ENCODE measurements at places on chromosomes 3 and 15. TPM values are rescaled to one million over a fixed set of nuclear protein-coding genes. Genes with fewer than 3 reads are reported as not detected.
A peak's percentile ranks its signal among the peaks of the same experiment; 100 is the strongest.

DNA sequence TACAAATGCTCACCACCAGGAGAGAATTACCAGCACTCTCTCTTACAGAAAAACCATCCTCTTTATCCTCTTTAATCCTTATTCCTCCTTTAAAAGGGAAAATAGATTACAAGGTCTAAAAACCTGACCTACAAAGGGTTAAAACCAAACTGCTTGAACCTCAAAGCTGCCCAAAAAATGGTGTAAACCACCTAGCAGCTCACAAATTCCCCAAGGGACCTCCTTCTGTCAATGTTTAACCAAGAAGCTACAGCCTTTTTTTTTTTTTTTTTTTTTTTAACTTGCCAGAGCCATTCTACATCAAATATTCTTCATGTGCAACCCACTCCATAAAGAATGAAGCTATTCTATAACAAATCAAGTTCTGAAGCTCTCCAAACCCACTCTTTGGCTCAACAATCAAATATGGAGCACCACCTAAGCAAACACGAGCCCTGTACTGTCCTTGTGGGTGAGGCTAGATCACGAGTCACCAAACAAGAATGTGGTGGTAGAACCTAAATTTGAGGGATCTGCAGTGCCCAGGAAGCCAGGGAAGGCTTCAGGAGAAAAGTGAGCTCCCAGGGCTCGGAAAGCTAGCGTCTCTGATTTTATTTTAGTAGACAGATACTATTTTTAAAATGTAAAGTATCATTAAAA, 20.1 kb downstream of the OSBPL10 start:
- no peak for DNase-seq

DNA sequence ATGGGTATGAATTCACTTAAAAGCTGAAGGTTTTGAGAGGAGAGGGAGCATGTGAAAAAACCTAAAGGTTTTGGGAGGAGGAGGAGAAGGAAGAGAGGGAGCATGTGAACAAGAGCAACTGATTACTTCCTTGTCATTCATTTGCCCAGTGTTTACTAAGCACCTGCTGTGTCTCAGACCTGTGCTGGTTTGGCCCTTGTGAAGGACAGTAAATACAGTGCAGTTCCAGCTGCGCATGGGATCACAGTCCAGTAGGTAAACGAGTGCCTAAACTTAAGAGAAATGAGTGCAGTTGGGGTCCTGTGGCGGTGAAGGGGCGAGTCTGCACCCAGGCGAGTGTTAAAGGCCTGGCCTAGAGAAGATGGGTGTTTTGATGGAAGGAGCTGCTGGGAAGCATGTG, 38.6 kb downstream of the IGF1R start:
- DNase-seq, result no peak

- no peak for DNase-seq
Measured at GRCh38 chr15:59539799-59540198, 71.8 kb upstream of the GCNT3 start.

GRCh38 chr15:28246605-28247004, 75.4 kb downstream of the HERC2 start:
- DNase-seq, result no peak

DNA sequence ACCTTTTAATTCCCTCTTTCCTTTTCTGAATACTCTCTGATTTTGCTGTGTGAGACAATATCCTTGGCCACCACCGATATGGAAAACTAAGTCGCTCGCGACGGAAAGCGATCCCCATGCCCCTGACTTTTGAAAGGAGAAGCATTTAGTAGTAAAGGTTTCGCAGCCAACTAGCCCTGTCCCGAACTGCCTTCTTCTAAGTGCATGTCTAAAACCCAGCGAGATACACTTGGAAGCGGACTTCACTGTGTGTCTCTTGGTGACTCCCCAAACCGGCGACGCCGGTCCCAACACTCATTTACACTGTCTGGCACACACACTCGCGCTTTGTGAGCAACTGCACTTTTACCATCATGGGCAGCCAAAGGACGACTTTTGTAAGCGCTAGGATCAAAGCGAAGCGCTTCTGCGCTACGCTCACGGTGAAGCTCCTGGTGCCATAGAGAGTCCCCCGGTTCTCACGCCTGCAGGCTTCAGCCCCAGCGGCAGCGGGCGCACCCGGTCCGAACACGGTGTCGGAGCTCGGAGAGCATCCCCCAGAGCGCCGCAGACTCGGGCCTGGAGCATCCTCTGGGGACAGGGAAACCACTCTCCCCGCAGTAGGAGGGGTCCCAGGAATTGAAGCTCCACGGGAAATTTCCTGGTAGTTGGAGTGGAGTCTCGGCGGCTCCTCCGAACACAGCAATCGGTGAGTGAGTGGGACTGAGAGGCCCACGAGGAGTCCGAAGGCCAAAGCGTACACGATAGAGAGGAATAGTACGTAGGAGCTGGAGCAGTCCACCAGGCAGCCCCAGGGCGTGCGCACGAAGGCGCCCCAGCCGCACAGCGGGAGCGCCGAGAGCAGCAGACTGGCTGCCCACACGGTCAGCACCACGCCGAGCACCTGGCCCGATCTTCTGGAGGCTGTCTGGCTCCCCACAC, 1.4 kb downstream of the GPR149 start:
- DNase-seq, result peak; percentile 79

DNA sequence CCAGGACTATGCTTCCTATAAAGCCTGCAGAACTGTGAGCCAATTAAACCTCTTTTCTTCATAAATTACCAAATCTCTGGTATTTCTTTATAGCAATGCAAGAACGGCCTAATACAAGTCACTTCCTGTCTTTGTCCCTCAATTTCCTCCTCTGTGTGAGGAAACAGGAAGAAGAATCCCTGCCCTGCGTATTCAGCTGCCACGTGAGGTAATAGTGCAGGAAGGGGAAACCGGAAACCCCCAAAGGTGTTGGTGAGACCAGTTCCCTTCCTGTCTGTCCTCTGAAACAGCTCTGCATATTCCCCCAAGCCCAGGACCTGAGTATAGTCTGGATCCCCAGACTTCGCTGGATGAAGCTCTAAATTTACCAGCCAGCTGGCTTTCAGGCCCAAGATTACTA, 18.1 kb upstream of the PTPN23 start:
- peak; percentile 5 for DNase-seq

Gene CFAP20DC
- total RNA-seq, result 0.65 TPM

- no peak for DNase-seq
Measured at GRCh38 chr15:54364961-54365360, 386.7 kb downstream of the UNC13C start.

GRCh38 chr3:57910990-57911389, 97.2 kb upstream of the FLNB start:
- no peak for DNase-seq

GRCh38 chr3:147414390-147415138, 5.4 kb downstream of the ZIC1 start:
- no peak for DNase-seq

Gene ZPLD1
- 12.3 TPM for total RNA-seq

GRCh38 chr3:184354121-184354728, 7.2 kb downstream of the CLCN2 start:
- peak; percentile 87 for DNase-seq

DNA sequence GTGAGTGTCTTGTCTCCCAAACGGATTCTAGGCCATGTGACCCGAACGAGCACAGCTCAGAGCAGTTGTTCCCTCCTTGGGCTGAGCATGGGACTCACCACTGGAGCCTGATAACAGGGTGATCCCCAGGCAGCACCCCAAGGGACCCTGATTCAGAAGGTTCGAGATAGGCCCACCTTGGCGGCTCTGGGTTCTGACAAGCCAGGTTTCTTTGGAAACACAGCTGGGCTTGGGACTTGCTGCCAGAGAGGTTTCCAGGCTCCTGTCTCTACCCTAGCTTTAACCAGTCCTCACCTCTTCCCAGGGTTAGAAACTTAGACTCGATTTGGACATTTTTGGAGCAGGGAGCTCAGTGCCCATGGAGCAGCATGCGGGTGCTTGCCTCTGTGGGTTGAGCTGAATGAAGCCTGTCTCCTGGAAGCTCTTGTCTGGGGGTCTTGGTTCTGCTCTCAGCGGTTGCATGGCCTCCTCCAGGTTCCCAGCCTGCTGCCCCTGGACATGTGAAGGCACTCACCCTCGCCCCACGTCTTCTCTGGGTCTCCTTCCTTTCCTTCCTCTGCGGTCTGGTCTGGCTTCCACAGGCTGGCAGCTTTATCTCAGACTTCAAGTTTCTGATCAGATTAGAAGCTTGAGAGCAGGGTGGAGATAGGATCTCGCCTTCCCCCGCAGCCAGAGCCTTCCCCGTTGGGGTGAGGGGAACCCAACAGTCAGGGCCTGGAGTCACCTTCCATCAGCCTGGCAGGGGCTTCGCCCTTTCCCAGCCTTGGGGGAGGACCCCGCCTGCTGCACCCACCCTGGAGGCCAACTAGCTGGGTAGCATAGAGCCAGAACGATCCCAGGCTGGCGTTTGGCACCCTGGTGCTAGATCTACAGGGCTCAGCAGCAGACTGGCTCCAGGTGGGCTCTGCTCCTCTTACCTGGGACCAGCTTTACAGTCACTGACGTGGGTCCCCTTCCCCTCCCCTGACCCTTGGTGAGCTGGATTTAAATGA, 21.0 kb downstream of the PAQR5 start:
- peak; percentile 66 for DNase-seq

Gene TIPIN
- 6.1 TPM for total RNA-seq

GRCh38 chr3:149480326-149481017, 6.0 kb downstream of the TM4SF4 start:
- DNase-seq, result peak; percentile 94

Gene CCDC174
- 19.0 TPM for total RNA-seq

DNA sequence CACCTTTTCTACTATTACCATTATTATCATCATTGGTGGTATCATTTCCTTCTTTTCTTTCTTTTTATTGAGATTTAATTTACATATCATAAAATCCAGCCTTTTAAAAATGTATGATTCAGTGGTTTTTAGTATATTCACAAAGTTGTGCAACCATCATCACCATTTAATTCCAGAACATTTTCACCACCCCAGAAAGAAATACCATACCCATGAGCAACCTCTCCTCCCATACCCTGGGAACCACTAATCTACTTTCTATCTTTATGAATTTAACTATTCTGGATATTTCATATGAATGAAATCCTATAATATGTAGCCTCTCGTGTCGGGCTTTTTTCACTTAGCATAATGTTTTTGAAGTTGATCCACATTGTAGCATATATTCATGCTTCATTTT, 29.1 kb downstream of the AAGAB start:
- no peak for DNase-seq

DNA sequence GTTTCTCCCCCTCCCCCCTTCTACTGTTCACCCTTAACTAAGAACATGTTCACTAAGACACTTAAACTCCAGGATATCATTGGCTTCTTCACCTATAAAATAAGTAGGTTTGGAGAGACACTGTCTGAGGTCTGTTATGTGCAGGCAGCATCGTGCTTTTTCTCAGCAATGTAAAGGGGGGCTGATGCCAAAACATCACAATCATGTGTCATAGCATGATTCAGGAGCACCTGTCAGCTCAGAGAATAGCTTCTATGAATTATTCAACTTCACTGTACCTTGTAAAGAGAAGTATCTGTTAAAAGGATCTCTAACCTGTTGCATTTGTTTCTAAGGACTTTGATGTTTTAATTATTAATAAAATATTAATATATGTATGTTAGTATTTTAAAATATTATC, 211.4 kb upstream of the EPHA3 start:
- DNase-seq, result no peak
